ENCODE measurements at places on chromosomes 16 and 17.

DNA sequence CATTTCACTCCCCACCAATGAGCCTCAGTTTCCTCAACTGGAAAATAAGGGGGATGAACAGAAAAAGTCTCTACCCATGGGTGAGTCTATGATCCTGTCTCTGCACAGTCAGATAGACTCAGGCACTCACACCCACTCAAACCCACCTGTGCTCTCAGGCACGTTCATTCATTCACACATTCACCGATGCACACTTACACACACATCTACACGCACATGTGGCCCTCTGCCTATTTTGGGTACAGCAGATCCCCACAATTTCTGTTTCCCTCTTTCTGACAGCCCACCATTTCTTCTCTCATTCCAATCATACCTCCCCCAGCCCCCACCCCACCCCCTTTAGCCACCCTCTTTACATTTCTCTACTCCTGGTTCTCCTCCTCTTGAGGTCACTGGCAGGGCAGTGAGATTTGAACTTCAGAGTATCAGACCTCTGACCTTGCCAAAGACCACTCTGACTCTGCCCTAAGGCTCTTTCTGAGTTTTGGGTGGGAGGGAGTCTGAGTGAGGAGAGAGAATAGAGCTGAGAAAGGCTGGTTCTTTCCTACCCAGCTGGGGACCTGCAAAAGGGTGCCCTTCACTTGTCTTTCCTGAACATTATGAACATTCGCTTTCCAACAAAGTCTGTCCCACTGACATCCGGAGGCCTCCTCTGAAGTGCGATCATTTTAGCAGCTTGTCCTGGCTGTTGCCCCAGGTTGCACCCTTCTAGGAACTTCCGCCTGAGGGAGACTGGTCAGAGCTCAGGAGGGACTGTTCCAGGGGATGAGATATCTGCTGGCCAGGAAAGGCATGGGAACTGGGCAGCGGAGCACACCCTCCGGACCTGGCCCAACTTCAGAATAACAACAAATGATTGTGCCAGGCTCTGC is 10.1 kb upstream of the COL1A1 start:
- peak; percentile 82 for DNase-seq

- DNase-seq: no peak
Observed at GRCh38 chr16:62967611-62968010, 931.4 kb upstream of the CDH8 start.

- DNase-seq: peak; percentile 75
Observed at GRCh38 chr16:28011223-28011622, 52.3 kb downstream of the GSG1L start.

GRCh38 chr17:76437467-76438402 is 15.2 kb downstream of the UBE2O start:
- peak; percentile 19 for DNase-seq

DNA sequence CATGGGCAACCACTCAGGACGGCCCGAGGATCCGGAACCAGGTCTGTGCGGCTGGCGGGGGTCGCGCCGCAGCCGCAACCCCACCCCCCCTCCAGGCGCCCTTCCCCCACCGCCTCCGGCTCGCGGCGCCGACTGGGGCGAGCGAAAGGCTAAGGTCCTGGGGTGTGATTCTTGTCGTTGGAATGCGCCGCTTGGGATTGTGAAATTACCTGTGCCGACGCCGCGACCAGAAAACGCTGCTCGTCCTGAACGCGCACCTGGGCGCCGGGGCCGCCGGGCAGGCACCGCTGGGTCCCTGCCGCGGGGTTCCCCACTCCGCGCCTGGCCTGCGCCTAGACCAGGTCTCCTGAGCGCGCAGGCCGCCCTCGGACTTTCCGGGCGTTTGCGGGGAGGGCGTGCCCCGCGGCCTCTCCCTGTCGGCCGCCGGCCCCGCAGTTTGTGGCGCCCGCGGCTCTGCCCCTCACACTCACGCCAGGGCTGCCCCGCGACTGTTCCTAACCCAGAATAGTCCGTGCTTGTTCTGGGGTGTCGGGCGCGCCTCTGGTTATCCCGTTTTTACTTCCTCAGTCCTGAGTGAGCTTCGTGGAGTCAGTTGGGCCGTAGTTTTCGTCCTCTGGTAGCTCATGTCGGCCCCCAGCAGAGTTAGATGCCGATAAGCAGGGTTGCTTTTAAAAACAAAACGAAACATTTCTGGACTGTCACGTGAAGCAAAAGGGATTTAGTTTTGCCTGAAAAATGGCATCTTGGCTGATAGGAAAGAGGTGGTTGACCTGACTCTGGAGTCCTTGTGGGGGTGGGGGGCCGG is 147.2 kb downstream of the SPECC1 start:
- DNase-seq: peak; percentile 82

DNA sequence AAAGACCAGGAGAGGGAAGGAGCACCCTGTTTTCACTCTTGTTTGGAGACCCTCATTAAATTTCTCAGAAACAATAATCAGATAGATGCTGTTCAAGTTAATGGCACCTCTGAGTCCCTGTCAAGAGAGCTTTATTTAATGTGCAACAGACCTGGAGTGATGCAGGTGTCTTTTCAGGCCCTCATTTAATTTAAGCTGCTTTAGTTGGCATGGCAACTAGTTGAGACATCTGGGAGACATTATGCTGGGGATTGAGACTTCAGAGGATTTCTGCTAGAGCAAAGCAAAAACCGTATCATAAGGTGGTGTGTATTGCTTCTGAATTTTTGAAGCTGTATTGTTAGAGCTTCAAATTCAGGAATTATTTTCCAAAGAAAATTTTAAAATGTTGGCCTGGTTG is 108.5 kb downstream of the NLK start:
- DNase-seq: no peak

- DNase-seq: no peak
Observed at GRCh38 chr17:2302778-2303203, 794 bp downstream of the SMG6 start.

DNA sequence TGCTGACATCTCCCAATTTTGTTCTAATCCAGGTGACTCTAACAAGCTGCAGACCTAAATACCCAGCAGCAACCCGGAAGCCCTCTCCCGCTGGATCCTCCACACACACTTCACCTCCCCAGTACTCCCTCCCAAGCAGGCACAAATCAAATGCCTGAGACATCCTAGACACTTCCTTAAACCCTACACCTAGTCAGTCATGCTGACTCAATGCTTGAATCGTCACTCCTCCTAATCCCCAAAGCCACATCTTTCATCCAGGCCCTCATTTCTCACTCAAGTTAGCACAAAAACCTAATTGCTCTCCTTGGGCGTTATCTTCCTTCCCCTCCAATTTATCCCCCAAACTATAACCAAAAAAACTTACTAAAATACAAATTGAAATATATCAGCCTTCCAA is 32.7 kb downstream of the CMC2 start:
- no peak for DNase-seq

GRCh38 chr16:25542306-25542705 is 149.5 kb upstream of the HS3ST4 start:
- no peak for DNase-seq

DNA sequence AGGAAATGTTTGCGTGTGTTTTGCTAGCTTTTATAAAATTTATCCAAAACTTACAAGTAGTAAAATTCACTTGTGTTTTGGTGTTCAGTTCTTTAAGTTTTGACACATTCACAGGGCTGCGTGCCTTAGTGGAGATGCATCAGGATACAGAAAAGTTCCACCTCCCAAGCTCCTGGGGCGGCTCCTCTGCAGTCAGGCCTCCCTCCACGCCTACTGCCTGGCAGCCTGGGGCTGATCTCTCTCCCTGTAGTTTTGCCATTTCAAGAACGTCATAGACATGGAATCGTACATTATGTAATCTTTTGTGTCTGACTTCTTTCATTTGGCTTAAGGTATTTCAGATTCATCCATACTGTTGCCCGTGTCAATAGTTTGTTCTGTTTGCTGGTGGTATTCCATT is 27.2 kb upstream of the IRF8 start:
- DNase-seq: no peak

- DNase-seq: no peak
Observed at GRCh38 chr17:36777118-36777517, 160.2 kb upstream of the LHX1 start.

DNA sequence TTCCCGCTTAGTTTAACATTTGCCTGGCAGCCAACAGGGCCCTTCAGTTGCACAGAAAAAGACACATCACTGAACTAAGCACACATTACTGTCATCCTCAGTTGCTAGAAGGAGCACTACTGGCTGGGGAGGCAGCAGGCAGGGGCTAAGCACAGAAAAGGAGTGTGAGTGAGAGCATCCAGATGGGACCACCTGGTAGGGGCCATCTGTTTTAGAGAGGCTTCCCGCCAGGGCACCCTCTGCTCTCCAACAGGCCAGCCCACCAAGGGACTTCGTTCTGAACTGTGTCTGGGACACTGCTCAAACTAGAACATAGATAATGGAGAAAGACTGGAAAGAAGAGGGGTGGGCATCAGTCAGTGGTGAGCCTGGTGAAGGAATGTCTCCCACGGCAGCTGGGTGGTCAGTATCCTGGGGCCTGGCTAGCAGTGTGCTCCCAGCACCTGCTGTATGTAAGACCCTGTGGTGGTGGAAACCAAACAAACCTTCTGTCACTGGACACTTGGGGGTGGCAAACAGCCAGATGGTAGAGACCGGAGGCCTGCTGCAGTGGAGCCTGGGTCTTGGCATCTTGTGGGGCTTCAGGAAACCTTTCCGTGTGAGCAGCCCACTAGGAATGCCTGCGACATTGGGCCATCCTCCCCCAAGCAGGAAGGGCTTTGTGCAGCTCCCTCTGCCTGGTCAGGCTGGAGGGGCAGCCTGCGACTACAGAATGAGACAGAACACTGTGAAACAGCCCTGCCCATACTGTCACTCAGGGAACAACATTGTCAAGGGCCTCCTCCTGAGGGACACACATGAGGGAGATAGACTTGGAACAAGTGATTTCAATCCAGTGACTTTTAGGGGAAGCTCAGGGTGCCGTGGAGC is 12.8 kb upstream of the RANGRF start:
- no peak for DNase-seq

DNA sequence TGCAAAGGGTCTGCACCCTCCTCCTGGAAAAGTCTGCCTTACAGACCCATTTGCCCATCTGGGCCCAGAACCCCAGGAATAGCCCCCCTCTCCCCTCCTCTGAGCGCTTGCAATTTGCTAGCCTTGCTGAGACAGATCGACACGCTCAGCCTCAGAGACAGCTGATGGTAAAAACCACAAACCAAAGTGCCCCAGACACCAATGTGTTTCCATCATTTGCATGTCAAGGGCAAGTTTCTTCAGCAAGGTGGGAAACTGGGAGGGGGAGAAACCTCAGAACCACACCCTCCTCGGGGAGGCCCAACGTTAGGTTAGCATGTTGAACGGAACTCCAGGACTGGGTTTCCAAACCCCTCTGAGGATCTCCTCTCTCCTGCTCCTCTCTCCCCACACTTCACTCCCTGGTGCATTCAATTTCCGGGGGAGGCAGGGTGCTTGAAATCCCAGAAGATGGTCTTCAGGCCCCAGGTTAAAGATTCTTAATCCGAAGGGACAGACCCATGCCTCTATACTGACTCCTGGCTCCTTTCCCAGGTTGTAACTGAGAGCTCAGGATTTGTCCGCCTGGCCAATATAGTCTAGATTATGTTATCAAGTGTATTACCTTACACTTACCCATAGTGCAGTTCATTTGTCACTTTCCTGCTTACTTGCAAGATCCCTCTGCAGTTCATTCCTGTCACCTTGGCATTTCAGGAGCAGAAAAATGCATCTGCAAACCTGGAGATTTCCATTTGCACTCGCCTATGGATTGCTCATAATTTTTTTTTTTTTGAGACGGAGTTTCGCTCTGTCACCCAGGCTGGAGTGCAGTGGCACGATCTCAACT is 1.3 kb upstream of the CUEDC1 start:
- DNase-seq: peak; percentile 36

DNA sequence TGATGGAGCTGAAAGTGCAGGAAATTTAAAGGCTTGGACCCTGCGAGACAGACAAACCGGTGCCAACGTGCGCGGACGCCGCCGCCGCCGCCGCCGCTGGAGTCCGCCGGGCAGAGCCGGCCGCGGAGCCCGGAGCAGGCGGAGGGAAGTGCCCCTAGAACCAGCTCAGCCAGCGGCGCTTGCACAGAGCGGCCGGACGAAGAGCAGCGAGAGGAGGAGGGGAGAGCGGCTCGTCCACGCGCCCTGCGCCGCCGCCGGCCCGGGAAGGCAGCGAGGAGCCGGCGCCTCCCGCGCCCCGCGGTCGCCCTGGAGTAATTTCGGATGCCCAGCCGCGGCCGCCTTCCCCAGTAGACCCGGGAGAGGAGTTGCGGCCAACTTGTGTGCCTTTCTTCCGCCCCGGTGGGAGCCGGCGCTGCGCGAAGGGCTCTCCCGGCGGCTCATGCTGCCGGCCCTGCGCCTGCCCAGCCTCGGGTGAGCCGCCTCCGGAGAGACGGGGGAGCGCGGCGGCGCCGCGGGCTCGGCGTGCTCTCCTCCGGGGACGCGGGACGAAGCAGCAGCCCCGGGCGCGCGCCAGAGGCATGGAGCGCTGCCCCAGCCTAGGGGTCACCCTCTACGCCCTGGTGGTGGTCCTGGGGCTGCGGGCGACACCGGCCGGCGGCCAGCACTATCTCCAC is at the start of gene NOG:
Gene NOG (plus strand): TSS at position 54 of the 674 bp plus-strand sequence. CDS start 525 bp downstream, at position 579.
- DNase-seq: peak; percentile 89

GRCh38 chr17:7615265-7615747 is 609 bp upstream of the FXR2 start:
- no peak for DNase-seq

DNA sequence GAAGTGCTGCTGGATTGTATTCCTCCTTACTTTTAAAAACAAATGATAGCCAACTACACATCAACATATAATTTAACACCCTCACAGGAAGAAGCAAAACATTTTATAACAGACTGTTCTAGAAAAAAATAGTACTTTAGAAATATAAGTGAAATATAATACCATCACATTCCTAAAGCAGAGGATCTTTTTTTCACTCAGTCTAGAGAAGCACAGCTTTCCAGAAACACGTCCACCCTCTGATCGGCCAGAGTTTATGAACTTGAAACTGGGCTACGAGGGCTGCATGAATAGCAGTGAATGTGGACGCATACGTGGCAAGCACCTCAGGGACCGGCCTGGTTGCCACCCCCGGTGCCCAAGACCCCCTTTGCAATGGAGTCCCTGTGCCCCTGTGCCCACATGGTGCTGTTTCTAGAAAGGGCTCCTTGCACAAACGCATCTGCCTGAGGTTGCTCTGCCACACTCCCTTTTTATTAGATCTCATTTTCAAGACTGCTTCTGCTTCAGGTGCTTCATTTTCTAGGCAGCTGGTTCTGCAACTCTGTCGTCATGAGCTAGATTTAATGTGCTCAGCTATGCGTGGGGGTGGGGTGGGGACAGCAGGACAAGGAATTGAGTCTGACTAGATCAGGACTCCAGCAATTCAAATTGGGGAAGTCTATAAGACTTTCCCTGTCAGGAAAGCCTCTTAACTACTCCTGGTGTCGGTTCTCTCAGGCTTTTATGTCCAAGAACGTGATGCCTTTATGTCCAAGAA is 29.1 kb upstream of the ERN1 start:
- no peak for DNase-seq

GRCh38 chr17:49015179-49015923 is 18.2 kb downstream of the IGF2BP1 start:
- no peak for DNase-seq

DNA sequence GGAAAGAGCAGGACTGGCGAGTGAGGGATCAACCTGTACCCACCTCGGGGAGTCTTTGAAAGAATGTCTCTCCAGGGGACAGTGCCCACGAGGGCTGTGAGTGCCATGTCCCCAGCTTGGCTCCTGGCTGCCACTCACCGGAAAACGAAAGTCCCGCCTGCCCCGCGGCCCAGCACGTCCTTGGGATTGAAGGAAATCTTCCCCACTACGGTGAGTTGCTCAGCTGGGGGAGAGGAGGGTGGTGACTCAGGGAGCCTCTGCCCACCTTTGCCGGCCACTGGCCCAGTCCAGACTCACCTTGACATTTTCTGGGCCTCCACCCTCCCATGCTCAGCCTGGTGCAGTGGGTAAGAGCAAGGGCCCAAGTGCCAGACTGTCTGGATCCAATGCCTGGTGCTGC is 17.1 kb downstream of the PLK1 start:
- no peak for DNase-seq

GRCh38 chr16:74892574-74893461 is 92.1 kb downstream of the WDR59 start:
- no peak for DNase-seq

All from posterior vena cava (tissue), 2 donors.